ENCODE measurements at places on chromosomes 3 and 15.

DNA sequence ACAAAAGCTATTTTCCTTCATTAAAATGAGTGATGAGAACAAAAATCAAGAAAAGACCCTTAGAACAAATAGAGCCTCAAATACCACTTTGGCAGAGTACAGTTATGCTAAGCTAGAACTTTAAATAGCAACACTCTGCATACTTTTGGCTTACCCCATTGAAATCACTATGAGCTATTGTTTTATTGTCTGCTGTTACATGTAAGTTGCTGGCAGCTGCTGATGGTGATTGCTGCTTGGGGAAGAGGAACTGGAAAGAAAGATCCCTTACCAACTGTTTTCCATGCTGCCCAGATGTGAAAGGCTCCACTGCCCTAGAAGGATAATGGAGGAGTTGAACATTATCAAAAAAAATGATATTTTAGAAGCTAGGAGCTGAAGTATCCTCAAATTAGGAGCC lies 135.4 kb downstream of the SYNPR start:
- DNase-seq: peak; percentile 9

DNA sequence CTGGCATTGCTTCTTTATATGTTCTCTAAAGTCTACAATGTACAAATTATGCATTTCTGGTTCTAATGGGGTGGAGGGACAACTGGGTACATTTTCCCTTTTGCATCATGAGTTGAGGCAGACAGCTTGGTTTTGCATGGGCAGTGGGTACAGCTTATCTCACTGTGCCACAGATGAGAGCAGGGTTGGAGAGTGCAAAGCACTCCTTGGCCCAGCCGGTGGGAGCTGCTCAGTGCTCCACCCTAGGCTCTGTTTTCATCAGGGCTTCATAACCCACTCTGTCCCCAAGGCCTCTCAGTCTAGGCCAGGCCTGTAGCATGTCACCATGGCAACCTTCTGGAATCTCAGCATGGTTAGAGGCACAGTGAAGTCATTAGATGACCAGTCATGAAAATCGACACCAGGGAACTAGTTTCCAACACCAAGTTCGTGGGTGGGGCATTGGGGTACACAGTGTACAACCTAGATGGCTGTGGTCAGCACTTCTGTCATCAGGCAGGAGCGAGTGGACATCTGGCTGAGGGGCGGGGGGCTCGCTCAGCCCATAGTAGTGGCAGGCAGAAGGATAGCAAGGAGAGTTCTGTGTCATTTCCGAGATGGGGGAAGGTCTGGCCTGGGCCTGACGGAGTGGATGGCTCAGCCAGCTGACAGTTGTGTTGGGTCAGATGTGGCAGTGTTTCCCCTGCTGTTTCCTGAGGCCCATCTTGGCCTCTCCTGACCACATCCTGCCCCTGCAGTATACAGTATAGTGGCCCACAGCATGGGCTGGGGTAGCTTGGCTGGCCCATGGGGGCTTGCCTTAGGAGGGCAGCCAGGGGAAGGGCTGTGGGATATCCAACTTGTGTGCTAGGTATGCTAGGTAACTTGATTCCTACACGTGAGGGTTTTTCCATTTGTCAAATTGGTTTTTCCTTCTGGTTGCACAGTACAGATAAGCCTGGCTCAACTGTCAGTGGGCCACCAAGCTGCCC lies 75.7 kb upstream of the PRR23C start:
- DNase-seq: no peak

- DNase-seq: no peak
Observed at GRCh38 chr3:133383741-133384140, 16.1 kb upstream of the BFSP2 start.

DNA sequence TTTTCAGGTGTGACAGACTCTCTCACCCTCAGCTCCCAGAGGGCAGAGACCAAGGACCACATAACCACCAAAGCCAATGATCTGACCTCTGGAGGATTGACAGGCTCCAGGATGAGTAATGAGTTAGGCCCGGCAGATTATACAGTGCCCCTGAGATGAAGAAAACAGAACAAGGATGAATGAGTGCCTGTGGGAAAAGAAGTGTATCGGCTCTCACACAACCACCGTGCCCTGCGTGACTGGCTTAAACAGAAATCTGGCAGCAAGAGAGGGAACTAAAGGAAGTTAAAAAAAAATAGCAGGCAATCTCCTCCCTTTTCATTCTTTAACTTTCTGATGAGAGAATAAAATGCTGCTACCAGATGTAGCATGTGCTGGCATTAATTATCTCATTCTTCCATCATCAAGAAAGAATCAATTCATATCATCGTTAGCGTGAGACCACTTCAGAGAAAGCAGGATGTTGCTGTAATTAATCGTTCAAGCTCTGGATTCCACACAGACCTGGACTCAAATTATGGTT lies 227.5 kb upstream of the COL8A1 start:
- DNase-seq: no peak

DNA sequence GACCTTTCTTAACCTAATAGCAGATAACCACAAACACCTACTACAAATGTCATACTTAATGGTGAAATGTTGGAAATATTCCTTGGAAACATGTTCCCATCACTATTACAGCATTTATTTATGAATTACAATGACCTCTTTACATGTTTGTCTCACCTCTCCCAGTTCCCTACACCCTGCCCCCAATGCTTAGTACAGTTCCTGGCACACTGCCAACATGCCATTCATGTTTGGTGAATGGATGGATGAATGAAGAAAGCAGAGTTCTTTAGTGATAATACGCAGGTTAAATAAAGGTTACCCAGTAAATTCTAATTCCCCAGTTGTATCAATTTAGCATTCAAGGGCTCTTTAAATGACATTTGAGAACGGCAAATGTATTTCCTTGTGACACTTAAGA lies 259.9 kb upstream of the ATP11B start:
- DNase-seq: no peak

All from iPS DF 6.9 (cell line).